ENCODE measurements at places on chromosomes 6 and 20.

DNA sequence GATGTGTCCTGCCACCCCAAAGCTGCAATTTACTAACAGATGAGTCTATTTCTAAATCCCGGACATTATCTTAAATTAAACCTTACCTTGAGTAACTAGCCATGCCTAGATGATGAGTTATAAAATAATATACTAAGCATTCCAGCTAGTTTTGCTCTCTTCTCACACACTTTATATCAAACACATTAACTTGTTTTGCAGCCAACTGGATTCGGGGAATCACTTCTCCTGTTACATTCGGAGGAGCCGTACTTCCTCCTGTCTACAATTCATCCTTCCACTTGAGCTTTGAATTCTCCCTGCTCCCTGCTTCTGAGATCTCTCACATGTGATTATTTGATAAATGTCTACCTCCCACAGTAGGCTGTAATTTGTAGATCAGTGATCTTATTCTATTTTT lies 420.1 kb downstream of the GJA1 start:
- no peak for DNase-seq

DNA sequence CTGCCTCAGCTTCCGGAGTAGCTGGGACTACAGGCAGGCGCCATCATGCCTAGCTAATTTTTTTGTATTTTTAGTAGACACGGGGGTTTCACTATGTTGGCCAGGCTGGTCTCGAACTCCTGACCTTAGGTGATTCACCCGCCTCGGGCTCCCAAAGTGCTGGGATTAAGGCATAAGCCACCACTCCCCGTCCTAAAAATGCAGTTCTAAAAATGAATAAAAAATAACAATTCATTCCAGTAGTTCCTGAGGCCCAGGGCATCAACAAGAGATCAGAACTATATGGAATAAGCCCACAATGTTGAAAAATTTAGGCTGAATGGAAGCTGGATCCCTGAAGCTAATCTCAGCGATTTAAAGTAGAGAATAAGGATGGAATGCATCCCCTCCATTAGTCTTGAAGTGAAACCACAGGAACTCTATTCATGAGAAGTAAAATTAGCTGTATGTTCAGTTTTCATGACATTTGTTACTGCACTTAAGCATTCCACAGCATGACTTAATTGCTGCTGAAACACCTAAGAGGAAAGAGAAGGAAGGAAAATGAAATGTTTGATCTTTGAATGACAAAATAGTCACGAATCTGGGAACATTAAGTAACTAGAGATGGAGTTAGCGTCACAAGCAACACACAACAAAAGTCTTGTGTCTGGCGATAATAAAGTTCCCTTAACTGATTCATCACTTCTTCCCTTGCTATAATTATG lies 80.4 kb upstream of the RIPOR2 start:
- no peak for DNase-seq

GRCh38 chr6:21193790-21194475 lies 399.6 kb upstream of the SOX4 start:
- DNase-seq: no peak

DNA sequence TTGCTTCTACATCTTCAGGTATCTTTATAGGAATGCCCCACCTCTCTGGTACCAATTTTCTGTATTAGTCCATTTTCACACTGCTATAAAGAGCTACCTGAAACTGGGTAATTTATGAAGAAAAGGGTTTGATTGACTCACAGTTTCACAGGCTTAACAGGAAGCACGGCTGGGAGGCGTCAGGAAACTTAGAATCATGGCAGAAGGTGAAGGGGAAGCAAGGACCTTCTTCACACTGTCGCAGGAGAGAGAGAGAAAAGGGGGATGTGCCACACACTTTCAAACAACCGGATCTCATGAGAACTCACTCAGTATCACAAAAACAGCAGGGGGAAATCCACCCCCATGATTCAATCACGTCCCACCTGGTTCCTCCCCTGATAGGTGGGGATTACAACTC lies 24.4 kb upstream of the LY86 start:
- DNase-seq: no peak

- peak; percentile 51 for DNase-seq
Observed at GRCh38 chr6:43644940-43645612, at the start of gene RSPH9. RSPH9 (plus strand) TSS chr6:43645036; CDS start chr6:43645099, 63 bp downstream.

GRCh38 chr6:25899580-25900408 lies 25.8 kb upstream of the SLC17A3 start:
- DNase-seq: no peak

GRCh38 chr20:15100506-15101160 lies 763.2 kb upstream of the FLRT3 start:
- no peak for DNase-seq

DNA sequence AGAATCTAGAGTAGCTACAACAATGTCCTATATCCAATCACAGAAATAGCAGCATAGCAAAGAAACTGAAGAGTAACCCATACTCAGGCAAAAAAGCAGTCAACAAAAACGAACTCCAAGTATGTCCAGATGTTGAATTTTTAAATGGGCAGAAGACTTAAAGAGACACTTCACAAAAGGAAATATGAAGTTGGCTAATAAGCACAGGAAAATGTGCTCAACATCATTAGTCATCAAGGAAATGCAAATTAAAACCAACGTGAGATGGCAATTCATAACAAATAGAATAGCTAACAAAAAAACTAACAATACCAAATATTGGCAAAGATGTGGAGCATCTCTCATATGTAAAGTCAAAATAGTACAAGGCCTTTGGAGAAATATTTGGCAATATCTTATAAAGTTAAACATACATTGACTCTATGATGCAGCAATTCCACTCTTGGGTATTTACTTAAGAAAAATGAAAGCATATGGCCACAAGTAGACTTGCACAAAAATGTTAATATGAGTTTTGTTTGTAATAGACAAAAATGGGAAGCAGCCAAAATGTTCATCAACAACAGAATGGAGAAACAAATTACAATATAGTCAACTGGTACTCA lies 37.7 kb downstream of the FRK start:
- no peak for DNase-seq

GRCh38 chr6:116568111-116568510 lies 3.2 kb upstream of the RWDD1 start:
- no peak for DNase-seq

GRCh38 chr6:74249658-74250057 lies 553.7 kb downstream of the CD109 start:
- DNase-seq: no peak

DNA sequence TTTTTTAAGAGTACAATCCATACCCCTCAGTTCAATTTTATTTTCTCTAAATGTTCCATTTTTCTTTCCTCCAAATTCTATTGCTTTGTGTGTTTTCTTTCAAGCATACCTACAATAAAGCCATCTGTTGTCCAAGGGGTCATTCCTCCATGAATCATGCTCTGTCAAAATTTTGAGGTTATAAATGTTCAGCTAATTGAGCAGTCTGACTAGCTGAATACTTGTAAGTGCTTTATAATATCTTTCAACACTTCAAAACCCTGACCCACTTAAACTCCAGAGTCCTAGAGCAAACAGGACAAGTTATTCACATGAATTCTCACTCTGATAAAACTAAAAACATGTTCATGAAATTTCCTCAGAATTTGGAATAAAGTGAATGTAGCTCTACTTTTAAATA lies 33.4 kb upstream of the EYA4 start:
- no peak for DNase-seq

DNA sequence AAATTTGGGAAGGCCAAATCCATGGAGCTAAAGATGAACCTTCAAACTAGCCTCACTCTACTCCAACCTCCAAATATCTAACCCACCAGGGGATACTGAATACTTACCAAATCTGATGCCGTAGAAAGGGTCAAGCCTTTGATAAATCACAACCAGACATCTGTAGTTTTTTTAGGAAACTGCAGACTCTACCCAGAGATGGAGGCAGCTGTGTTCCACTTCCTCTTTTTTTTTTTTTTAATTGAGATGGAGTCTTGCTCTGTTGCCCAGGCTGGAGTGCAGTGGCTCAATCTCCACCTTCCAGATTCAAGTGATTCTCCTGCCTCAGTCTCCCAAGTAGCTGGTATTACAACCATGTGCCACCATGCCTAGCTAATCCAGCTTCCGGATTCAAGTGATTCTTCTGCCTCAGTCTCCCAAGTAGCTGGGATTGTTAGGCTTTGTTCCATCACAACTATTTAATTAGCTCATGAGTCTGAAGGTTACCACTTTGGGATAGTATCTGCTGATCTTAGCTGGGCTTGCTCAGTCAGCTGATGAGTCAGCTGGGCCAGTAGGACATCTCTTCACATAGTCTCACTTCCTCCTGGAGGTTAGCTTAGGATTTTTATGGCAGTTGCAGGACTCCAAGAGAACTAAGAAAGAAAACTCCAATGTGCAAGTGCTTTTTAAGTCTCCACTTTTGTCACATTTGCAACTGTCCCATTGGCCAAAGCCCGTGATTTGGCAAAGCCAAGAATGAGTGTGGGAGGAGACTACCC lies 13.3 kb downstream of the FRK start:
- no peak for DNase-seq

GRCh38 chr6:43771210-43771857 lies 1.3 kb downstream of the VEGFA start:
- DNase-seq: peak; percentile 53

DNA sequence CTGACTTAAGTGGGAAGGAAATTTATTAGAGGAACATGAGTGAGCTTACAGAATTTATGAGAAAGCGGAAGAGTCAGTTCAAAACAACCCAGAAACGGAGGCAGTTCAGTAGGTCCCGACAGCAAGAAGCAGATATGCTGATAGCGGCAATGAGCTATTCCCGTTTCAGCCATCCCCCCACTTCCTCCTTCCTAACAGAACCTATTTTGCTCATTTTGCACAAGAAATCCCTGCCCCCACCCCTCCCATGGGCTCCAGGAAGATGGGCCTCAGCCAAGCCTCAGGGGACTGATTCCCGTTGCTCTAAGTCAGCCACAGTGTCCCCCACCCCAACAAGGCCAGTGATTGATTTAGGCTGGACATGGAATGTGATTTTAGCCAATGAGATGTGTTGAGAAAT lies 157.5 kb downstream of the CEBPB start:
- DNase-seq: no peak

DNA sequence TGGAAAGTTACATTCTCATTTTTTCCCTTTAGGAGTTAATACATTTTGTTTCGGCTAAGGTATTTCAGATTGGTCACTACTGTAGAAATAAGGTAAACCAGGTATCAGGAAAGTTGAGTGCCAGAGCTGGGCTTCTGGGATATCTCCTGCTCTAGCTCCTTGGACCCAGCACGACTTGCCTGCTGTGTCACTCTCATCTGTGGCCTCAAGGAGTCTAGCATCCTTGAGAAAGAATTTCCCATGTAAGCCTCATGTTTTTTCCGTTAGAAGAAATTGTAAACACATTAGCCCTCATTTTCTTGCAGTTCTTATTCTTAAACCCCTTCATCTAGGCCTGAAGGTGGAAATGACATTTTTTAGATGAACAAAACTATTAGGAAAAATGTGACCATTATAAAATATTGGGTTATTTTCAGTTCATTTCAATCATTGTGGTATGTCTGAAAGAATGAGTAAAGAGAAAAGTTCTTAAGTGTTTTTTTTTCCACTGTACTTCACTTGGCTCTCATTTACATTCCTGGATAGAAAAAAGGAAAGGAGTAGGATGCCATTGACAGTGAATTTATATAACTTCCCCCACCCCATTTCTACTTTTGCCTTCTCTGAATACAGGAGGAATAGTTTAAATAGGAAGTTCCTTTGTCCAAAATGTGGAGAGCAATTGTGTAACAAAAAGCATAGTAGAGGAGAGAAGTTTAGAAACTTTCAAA lies 46.7 kb downstream of the CD2AP start:
- no peak for DNase-seq

DNA sequence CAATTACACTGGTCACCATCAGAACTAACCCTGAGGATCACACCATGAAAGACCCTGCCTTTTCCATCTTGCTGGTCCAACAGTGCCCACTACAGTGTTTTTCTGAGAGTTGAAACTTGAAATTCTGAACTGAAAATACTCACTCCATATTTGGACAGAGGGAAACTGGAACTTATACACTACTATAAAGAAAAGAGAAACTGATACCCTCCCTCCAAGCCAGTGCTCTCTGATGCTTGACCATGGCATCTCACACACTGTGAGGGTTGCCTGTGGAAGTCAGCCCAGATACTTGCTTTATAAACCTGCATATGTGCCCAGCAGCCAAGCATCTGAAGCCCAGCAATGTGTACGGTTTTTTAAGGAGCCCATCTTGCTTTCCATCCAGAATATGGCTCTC lies 108.7 kb downstream of the FOXA2 start:
- no peak for DNase-seq

- DNase-seq: no peak
Observed at GRCh38 chr6:70667256-70667710, 400 bp upstream of the SMAP1 start.

GRCh38 chr20:47761482-47762047 lies 23.7 kb downstream of the SULF2 start:
- no peak for DNase-seq
